ENCODE measurements at places on chromosomes 5 and 9.
A peak's percentile ranks its signal among the peaks of the same experiment; 100 is the strongest.

GRCh38 chr5:58456486-58456885, 3.4 kb downstream of the PLK2 start:
- DNase-seq: no peak

DNA sequence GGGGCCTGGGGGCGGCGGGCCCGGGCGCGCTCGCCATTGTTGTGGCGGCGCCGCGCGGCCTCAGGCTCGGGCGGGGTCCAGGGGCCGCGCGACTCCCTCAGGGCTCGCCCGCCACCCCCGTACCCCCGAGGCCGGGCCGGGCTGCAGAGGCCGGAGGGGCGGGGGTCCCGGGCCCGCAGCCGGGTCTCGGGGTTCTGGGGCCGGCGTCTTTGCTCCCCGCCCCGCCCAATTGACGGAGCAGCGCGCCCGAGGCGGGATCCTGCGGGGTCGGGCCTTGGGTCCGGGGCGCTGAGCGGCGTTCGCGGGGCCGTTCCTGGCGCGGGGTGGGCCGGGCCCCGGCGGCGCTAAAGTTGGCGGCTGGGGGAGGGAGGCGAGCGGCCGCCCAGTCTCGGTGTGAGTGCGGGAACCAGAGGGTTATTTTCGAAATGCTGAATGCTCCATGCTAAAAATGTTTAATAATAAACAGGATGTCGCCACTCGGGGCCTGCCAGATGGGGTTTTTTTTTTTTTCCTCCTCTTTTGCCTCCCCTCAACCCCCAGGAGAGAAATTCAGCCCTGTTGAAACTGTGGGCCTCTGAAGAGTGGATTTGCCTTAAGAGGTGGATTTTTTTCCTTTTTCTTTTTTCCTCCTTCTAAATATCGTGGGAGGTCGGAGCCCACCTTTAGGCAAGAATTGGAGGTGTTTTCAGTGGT, 724 bp downstream of the PRRC2B start:
- DNase-seq: no peak

GRCh38 chr9:105006514-105006913, 78.6 kb upstream of the ABCA1 start:
- no peak for DNase-seq

DNA sequence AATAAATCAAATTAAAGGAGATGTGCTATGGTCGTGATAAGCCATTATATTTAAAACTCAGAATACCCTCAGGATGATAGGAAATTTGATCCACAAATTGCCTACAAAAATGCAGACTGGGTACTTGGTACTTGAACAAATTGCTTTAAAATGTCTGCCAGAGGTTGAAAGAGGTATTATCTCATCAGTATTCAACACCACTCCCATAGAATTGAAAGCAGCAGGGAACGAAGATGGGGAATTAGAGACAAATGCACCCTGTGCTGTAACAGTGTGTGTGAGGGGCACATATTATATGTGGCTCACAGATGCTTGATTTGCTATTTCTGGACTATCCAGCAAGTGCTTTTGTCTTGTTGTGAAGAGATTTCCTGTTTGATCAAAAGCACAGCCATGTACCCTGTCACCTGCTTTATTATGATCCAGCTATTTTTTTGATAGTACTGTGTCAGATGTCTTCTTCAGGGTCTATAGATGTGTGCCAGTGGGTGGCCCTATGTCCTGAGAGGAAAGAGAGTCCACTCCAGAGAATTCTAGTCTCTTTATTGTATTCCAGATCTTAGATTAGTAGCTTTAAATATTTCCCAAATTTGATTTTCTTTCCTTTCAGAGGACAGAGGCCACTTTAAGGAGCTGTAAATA, 120.1 kb downstream of the XRCC4 start:
- DNase-seq: no peak

GRCh38 chr5:144313147-144313726, 142.6 kb downstream of the KCTD16 start:
- DNase-seq: no peak

DNA sequence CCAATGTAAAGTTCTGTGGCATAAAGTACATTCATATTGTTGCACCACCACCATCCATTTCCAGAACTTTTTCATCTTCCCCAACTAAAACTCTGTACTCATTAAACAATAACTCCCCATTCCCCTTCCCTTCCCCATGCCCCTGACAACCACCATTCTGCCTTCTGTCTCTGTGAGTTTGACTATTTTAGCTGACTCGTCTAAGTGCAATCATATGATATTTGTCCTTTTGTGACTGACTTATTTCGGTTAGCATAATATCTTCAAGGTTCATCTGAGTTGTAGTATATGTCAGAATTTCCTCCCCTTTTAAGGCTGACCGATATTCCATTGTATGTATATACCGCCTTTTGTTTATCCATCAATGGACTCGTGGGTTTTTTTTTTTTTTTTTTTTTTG, 29.0 kb upstream of the SMU1 start:
- DNase-seq: no peak

DNA sequence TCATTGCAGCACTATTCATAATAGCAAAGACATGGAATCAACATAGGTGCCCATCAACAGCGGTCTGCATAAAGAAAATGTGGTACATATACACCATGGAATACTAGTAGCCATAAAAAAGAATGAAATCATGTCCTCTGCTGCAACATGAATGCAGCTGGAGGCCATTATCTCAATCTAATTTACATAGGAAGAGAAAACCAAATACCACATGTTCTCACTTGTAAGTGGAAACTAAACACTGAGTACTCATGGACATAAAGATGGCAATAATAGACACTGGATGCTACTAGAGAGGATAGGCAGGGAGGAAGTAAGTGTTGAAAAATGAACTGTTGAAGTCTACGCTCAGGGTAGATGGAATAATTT, 203.9 kb upstream of the CDH9 start:
- DNase-seq: no peak

DNA sequence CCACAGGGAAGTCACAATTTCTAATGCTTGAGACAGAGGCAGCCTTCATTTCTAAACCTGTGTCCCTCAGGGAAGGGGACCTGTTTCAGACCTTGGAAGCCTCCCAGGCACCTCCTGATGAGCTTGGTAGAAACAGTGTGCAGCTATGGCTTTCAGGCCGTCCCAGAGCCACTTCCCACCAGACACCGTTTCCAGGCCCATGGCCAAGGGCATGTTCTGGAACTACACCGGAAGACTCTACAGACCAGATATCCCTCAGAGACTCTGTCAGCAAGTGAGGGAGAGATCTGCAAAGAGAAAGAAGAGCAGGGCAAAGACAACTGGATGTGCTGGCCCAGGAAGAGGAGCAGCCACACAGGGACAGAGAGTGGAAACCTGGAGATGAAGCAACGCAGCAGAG, 82.2 kb upstream of the HSPA9 start:
- no peak for DNase-seq

GRCh38 chr5:88886252-88886651, 3.3 kb upstream of the MEF2C start:
- DNase-seq: no peak

- no peak for DNase-seq
Observed at GRCh38 chr5:103356350-103357091, 98.0 kb downstream of the MACIR start.

DNA sequence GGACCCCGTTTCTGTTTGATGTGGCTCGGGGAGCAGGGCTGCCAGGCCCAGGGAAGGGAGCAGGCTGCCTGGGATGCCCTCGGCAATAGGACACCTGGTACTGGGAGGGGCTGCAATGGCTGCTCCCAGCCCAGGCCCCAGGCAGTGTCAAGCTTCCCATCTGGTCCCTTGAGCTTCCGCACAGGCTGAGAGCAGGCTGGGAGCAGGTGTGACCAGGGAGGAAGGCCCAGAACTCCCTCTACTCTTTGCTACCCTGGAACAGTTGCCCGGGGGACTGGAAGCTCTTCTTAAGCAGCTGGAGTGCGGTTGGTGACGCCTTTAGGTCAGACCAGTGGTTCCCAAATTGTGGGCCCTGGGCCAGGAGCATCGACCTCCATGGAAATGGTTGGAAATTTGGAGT, 186.9 kb downstream of the GADD45G start:
- peak; percentile 16 for DNase-seq

- DNase-seq: no peak
Observed at GRCh38 chr9:134393582-134394280, 67.5 kb downstream of the RXRA start.

DNA sequence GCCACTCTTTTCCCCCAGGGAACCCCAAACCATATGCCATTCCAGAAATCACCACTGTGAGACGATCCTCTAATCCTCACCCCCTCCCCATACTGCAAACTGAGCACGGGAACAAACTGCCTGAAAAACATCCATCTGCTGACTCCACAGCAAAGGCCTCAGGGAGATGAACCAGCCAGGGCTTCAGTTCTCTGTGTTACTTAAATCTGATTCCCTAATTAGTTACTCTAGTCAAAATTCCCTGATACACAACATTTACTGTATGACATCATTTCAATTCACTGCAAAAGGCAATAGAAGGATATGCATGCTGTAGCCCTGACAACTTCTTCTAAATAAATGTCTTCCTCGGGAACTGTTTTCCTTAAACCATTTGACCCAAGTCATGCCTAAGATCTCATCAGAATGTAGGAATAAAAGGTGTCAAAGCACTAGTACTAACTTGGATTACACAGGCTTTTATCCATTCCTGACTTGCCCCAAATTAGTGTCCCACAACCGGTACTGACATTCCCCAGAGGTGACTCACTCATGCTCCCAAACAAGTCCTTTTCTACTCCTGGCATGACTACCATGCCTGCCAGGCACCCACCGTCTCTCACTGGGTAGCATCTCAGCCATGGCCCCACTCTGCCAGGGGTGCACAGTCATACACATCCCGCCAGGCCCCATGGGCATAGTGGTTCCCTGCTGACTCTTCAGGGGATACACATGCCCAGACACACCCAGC, 35.0 kb downstream of the MTX3 start:
- peak; percentile 55 for DNase-seq

DNA sequence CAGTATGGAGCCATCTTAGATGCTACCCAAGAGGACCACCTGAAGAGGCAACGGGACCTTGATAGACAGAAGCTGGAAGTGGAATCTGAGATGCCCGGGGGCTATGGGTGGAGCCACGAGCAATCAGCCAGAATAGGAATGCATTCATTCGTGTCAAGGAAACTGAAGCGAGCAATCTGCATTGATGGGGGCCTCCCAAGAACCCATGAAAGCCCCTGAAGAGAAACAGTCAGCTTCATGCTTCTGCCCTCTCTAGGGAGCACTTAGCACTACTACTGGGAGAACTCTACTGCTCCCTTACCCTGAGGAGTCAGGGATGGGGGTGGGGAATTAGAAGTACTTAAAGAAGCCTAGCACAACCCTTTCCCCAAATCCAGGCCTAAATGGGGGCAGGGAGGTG, 51.9 kb upstream of the TCERG1 start:
- DNase-seq: peak; percentile 75

- peak; percentile 62 for DNase-seq
Observed at GRCh38 chr9:1837453-1838084, 177.6 kb upstream of the SMARCA2 start.

DNA sequence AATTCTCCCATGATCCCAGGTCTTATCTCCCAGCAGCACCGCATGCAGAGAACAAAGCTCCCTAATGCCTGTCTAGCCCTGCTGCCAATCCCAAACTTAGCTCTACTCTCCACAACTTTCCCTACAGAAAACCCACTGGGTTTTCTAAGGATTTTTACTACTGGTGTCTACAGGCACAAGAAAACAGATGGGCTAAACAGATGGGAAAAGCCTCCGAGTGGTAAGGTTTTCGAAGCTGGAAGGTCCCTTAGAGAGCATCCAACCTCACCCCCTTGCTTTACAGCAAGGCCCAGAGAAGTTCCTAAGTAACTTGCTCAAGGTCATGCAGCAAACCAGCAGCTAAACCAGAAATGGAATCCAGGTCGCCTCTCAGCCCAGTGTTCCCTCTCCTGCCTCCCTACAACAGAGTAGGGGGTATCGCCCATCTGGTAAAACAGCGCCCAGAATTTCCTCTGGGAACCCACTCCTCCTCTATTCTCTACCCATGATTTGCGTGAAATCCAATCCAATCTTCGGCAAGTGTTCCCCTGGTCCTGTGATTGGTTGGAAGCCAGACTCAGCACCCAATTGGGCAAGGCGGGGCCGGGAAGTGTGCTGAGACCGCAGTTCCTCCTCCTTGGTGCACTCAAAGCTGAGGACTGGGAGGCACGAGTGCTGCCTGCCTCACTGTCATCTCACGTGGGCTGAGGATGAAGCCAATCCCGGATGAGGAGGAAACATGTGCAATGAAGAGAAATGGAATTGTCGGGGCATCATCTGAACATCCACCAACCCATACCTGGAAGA, 20.8 kb downstream of the CPLX2 start:
- DNase-seq: no peak

GRCh38 chr9:128629136-128629535, 27.5 kb downstream of the DYNC2I2 start:
- DNase-seq: no peak

- DNase-seq: no peak
Observed at GRCh38 chr5:53368516-53368915, 111.9 kb upstream of the FST start.

DNA sequence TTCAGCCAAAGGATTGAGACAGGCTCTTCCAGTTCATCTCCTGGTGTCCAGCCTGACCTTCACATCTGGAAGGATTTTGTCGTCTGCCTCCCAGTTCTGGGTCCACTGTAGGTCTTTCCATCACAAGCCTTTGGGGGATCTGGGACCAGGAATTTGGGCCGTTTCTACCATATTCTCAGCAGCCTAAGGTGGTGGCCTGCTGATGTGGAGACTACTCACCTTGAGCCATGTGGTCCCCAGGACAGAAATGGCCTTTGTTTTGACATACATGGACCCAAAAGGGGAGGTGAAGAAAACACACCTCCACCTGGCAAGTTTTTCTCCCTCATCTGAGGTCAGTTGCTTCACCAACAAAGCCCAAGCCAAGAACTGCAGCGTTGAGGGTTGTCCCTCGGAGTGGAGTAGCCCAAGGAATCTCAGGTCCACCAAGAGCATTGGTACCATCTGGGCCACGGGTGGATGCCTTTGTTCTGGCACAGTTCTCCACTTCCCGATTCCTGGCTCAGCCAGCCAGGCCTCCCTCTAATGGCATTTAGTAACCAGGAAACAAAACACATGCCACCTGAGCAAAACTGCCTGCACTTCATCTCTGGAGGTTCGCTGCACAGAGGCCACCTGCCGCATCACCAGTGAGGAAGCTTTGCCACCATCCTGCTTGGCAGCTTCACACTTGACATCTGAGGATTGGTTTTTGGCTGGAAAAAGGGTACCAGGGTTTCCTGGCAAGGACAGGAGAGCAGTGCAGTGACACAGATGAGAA, 24.7 kb downstream of the AMBP start:
- no peak for DNase-seq

GRCh38 chr5:142012186-142012785, 541 bp downstream of the GNPDA1 start:
- DNase-seq: peak; percentile 82

DNA sequence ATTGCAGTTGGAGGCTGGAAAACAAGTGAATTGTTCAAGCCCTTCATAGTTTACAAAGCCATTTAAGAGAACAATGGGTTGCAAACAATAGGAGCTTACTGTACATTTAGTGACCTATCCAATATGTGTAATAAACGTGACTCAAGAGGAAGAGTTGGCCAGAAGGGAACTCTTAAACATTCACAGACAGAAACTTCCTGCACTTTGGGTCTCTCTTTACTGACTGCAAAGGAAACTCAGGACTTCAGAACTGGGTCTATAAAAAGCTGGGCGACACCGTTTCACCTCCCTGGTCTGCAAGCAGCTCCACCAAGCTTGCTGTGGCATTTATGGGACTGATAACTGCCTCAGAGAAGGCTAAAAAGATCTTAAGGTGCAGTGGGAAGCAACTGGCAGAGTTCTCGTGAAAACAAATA, 48.7 kb upstream of the SPATA31D4 start:
- peak; percentile 1 for DNase-seq

GRCh38 chr5:66872736-66873331, 276.6 kb downstream of the MAST4 start:
- no peak for DNase-seq

Measured in ELF-1 (cell line).